ENCODE measurements at places on chromosomes 13 and 19.

DNA sequence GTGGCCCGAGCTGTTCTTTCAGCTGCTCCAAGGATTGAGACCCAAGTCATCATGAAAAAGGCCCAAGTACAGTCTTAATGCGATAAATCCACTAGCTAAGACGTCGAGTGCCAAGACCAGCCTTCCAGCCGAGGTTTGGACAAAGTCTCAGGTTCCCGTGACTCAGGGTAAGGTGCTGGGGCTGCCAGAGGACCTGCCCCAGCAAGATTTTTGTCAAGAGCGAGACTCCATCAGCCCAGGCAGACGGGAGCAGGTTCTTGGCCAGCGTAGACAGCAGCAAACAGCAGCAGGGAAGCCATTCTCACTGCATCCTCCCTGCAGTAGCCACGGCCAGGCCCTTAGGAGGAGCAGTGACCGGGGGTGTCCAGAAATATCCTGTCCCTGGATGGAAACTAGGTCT, 3.4 kb downstream of the FEM1A start:
- DNase-seq, result no peak

DNA sequence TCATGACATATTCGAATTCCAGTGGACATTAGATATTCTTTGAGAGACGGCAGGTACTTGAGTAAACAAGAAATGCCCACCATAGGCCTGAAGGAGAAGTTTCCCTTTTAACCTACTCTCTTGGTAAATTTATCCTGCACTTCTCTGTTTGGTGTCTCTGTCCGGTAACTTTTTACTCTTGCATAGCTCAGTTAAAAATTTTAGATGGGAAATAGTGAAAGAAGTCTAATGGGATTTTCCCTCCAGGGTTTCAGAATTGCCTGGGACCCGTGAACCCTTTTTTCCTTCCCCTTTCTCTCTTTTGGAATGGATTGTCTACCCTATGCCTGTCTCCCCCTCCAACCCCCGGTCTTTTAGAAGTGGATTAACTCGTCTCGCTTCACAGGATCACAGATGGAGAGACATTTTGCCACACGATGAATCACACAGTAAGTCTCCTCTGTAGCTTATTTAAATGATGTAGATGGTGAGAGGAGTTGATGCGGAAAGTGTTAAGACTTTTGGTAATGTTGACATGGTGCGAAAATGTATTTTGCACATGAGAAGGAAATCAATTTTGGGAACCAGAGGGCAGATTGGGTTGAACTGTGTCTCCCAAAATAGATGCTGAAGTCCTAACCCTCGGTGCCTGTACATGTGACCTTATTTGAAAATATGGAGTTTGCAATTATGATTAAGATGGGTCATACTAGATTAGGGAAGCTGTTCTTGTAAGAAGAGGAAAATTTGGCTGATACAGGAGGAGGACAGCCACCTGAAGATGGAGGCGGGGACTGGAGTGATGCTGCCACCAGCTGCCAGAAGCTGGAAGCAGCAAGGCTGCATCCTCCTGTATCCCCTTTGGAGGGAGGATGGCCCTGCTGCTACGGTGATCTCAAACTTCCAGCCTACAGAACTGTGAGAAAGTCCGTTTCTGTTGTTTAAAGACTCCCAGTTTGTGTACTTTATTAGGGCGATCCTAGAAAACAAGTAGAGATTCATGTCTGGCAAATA, 711 bp upstream of the MIPEP start:
- DNase-seq, result peak; percentile 46

DNA sequence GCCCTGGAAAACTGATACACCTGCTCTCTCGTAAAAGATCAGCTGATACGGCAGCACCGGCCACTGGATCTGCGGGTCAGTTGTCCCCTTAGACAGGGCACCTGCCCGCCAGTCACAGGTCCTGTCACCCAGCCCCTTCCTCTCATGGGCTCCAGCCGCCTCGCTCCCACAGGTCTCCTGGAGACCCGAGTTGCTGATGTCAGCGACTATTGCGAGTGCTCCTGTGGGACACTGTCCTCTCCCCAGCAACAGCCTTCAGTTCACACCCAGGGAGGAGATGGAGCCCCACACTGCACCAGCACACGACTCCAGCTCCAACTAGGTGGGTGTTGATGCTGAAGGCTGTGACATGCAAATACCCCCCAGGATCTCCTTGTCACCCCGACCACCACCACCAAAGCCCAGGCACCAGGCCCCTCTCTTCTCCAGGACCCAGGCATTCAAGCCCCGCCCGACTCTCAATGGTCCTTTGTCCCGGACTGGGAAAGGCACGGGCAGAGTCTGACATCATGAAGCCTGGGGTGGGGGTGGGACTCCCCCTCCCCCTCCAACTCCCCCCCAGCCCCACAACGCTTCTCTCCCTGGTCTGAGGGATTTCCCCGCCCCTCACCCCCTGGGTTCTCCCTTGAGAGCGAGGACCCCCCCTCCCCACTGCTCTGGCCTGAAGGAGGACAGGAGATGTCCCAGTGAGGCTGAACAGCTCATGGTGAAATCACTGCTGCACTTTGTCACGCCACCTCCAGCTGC, 1.4 kb upstream of the MAG start:
- DNase-seq, result no peak

DNA sequence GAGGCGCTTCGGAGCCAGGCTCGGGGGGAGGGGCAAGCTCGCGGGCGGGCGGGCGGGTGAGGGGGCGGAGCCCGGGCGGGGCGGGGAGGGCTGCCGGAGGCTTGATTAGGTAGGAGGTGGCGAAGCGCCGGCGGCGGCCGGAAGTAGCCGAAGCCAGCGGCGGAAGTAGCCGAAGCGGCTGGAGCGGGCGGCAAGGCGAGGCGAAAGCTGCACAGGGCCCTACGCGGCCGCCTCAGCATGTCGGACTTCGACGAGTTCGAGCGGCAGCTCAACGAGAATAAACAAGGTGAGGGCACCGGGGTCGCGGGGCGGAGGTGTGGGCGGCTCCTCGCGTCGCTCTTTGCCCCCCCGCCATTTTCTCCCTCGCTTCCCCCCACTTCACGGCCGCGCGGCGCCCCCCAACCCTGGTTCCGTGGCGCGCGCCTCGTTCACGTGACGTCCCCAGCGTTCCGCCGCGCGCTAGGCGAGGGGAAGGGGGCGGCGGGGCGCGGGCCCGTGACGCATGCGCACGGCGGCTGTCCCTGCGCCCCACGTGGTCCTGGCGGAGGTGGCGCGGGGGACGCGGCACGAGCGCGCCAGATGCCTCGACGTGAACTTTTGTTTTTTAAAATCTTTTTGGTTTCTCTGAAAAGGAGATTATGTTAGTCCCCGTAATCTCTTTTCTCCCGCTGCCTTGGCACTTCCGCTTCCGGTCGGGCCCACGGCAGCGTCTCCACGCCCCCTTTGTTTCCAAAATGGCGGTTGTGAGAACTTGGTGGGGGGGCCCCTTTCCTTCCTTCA, at the start of gene U2AF2:
Gene U2AF2 (plus strand): TSS at position 168 of the 780 bp plus-strand sequence. CDS start 70 bp downstream, at position 238.
- peak; percentile 96 for DNase-seq

DNA sequence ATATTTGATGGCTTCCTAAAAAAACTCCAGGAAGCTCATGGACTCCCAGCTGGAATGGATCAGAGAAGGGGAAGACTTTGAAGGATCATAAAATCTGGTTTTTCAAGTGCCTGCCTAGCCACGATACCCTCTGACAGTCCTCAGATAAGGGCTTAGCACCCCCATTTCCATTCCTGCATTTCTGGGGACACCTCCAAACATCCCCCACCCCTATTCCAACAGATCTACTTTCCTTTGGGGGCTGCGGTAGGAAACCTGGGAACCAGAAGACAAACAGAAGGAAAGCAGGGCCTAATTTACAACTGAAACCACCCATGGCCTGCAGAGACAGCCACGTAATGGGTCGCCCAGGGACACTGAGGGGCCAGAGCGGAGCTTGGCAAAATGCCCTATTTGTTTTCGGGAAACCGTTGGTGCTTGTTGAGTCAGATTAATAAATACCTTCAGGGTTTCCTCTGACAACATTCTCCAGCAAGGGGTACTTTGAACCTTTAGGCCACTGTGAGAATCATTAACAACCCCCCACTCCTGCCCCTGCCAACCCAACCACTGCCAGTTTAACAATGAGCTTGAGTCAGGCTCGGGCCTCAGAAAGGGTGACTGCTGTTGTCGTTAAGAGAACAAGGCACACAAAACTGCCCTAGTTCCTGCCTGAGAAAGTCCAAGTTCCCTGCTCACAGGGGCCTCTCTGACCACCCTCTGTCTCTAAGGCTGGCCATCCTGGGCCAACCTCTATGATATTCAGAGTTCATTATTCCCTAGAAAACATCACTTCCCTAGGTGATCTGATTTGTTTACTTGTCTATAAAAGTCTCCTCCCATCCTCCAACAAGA, 23.5 kb downstream of the RHPN2 start:
- no peak for DNase-seq

DNA sequence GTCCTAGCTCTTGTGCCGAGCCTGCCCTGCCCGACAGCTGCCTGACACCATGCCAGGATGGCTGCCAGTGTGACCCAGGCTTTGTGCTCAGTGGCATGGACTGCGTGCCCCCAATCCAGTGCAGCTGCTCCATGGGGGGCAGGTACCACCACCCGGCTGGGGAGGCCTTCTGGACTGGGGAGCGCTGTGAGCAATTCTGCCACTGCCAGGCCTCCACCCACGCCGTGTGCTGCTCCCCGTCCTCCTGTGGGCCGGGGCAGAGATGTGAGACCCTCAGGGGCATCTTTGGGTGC, 9.4 kb upstream of the FXYD3 start:
- no peak for DNase-seq

DNA sequence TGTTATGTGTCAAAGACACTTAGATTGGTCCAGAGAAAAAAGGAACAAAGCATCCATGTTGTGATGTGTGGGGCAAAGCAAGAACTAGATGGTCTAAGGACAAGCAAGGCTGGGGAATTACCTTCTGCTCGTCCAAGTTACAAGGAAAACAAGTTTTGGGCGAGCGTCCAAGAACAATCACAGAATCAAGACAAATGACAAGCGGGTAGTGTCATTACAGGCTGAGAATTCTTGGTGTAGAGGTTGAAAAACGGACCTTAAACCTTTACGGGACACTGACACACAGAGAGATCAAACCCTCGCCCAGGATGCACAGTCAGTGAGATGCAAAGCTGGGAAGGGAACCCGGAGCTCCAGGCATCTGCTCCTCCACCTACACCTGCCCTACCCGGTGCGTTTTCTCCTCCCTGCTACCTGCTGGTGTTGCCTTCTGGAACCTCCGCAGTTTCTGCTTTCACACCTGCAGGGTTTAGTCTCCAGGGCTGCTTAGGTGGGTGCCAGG, 515 bp upstream of the ZNF324B start:
- no peak for DNase-seq

GRCh38 chr13:30034458-30034795, 184.0 kb upstream of the UBL3 start:
- DNase-seq, result no peak

- no peak for DNase-seq
Measured at GRCh38 chr13:46586751-46587514, 34.0 kb downstream of the LRCH1 start.

GRCh38 chr13:27036236-27036981, 135.2 kb downstream of the USP12 start:
- no peak for DNase-seq

- DNase-seq, result no peak
Measured at GRCh38 chr13:49214917-49215376, 5.2 kb upstream of the MLNR start.

- no peak for DNase-seq
Measured at GRCh38 chr13:73335210-73335609, 276.4 kb downstream of the KLF5 start.

- DNase-seq, result no peak
Measured at GRCh38 chr19:3057275-3057714, 5.0 kb downstream of the TLE5 start.

- DNase-seq, result no peak
Measured at GRCh38 chr13:53946500-53946899, 917.9 kb downstream of the OLFM4 start.

- DNase-seq, result peak; percentile 24
Measured at GRCh38 chr19:50778906-50779430, 8.7 kb downstream of the GPR32 start.

DNA sequence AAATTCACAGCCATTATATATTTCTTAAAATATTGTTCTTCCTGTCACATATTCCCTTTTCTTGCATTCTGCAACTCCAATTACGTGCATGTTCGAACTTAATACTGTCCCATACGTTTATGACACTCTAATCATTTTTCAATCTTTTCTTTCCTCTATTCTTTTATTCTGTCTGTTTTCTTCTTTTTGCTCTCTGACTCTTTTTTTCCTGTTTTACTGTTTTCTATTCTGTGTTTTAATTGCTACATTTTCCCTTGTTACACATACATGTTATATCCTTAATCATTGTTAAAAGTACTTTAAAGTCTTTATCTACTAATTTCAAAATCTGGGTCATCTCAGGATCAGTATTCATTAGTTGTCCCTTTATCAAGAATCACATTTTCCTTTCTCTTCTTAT, 1149.1 kb upstream of the PCDH20 start:
- no peak for DNase-seq

GRCh38 chr19:58296104-58296503, 9.1 kb upstream of the ERVK3-1 start:
- DNase-seq, result no peak

GRCh38 chr19:31513841-31514240, 164.6 kb upstream of the TSHZ3 start:
- DNase-seq, result no peak

DNA sequence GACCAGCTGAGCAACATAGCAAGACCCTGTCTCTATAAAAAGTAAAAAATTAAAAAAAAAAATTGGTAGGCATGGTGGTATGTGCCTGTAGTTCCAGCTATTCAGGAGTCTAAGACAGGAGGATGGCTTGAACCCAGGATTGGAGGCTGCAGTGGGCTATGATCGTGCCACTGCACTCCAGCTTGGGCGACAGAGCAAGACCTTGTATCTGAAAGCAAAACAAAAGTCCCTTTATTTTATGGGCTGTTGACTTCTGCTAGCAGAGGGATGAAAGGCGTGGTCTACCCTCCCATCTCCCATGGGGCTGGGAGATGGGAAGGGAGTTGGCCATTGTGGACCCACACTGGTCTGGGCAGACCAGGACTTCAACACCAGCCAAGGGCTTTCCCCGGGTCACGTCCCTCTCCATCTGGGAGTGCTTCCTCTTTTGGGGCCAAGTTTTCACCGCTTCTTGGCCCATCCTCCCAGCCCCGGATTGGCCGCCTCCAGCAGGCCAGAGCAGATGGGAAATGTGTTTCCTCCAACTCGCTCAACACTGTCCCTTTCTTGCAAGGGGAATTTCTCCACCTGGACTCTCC, 2.2 kb upstream of the TNFSF9 start:
- DNase-seq, result no peak

- DNase-seq, result no peak
Measured at GRCh38 chr13:36683701-36684100, 9.9 kb downstream of the SERTM1 start.
